ENCODE measurements at places on chromosomes 11 and 22.

GRCh38 chr22:49045276-49045675 is 782.4 kb downstream of the BRD1 start:
- no peak for DNase-seq

DNA sequence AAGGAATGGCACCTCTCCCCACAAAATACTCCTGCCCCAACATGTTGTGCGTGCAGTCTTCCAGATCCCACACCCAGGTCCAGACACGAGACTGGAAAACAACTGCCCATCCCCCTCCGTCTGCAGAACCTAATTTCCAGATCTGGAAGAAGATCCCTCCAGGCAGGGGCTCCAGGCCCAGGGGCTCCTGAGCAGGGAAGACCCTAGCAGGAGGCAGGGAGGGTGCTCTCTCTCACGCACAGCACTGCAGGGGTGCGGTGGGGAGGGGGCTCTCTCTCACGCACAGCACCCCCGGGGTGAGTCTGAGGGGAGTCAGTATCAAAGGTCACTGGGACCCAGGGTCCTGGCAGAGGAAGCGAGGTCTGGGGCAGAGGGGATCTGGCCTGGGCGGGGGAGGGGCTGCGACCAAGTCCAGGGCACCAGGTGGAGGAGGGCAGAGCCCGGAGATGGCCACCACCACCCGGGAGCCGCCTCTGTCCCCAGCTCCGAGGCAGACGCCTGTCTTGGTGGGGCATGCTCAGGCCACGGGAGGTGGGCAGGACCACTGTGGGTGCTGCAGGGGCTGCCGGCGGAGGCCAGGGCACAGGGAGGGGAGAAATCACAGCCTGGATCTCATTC is 1.7 kb downstream of the MLC1 start:
- DNase-seq: no peak

DNA sequence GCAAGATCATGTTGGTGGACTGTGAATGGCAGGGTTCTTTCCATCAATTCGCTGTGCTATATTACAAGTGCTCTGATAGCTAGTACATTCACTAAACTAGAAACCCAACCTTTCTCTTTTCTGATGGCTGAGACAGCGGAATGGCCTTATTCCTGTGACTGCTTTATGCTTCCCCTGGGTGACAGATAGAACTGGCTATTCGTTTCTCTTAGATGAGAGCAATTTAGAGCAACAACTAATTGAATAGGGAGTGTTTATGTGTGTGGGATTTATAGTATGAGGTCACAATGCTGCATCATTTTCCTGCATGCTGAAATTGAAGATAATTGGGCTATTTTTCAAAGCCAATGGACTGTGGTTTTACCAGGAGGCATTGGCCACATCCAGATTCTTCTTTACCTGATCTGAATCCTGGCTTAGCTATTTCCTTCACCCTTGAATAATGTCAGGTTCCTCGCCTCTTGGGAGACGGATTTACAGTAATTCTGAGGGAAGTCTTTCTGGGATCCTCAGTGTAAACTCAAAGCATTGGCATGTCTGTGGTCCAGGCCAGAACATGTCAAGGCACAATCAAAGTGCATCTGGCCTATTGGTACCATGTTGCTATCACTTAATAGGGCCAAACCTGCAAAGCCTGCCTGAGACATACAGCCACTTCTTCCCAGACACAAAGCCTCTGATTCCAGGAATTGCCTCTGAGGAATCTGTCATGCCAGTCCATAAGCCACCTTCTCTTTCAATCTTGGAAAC is 775.0 kb upstream of the API5 start:
- no peak for DNase-seq

DNA sequence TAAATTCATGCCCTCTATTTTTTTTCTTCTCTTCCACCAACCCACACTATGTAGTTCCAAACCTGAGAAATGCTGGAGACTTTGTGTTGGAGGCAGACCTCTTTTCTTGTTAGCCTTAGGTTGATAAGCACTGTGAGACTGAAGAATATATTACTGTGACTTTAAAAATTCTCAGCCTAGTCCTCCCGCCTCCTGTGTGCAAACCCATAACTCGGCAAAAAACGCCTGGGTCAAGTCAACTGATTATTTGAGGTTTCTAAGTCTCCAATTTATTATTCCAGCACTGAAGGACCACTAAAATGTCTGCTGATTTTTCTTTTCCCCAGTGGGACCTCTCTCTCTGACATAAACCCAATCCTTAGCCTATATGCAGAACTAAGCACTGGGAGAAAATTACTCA is 1946.0 kb upstream of the RAG2 start:
- DNase-seq: no peak

DNA sequence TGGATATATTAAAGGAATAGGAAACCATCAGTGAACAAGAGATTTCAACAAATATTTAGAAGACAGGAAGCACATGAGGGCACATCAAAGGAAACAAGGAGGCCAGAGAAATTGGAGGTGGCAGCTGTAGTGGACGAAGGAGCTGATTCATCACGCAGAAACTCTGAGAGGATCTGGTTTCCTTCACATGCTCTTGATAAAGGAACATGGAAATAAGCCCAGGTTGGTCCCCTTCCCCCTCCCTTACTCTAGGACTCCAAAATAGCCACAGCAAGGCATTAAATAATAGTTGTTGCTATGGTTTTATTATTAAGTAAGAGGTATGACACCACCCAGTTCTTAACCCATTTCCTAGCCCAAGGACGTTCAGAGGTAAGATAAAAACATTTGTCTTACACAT is 11.3 kb downstream of the IZUMO1R start:
- no peak for DNase-seq

GRCh38 chr11:123719452-123719851 is 22.0 kb downstream of the ZNF202 start:
- no peak for DNase-seq

- no peak for DNase-seq
These were observed 28.1 kb upstream of the SCARF2 start for GRCh38 chr22:20465759-20466077.

DNA sequence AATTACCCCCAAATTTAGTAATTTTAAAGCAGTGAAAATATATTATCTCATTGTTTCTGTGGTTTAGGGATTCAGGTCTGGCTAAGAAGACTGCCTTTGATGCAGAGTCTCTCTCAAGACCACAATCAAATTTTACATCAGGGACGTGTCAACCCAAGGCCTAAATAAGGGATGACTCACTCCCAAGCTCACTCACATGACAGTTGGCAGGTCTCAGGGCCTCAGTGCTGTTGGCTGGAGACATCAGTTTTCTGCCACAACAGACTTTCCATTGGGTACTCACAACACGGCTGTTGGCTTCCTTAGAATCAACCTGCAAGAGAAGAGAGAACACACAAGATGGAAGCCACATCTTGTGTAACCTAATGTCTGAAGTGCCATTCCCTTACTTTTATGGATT is 377.3 kb downstream of the FAM181B start:
- no peak for DNase-seq

- no peak for DNase-seq
These were observed 23.2 kb downstream of the NFAM1 start for GRCh38 chr22:42408810-42409529.

GRCh38 chr11:129286813-129287212 is 88.8 kb upstream of the BARX2 start:
- peak; percentile 76 for DNase-seq

GRCh38 chr11:78345450-78345849 is 72.2 kb downstream of the GAB2 start:
- DNase-seq: no peak

DNA sequence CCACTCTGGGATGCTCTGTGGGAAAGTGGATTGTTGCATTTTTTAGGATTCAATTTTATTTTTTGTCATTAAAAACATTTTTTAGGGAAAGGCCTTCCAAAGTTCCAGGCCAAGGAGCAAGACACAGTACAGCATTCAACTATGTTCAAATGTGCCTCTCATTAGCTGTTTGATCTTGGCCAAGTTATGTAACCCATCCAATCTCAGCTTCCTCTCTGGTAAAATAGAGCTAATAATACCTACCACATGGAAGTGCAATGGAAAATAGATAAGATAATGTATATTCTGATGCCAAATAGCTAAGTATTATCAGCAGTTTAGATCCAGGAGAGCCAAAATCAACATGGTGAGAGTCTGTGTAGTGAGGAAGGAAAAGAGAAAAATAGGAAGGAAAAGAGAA is 220.3 kb upstream of the SESN3 start:
- DNase-seq: no peak

All from LNCaP clone FGC (cell line).